ENCODE measurements at places on chromosomes 1 and 21. TPM values are rescaled to one million over a fixed set of nuclear protein-coding genes. Genes with fewer than 3 reads are reported as not detected.

DNA sequence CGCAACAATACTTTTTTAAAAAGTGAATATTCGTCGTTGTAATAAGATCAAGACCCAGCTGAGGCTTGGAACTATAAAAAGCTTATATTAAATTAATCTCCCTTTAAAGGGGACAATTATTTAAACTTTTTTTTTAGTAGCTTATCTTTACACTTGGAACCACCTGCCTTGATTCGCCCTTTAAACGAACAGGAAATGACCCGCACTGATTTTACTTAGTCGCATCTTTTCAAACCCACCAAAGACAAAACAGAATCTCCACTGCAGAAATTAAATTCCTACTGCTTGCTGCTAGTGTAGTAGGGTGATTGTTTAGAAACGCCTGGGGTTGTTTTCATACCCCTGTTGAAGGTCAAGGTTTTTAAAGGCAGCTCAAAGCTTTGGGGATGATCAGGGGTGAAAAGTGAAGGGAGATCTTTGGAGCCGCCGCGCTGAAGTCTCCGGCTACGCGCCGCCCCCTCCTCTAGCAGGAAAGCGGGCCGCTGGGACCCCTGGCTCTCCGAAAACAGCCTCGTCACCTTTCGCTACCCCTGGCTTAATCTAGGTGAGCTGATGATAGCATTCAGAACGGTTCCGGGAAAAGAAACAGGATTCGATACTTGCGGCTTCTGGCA, 163.4 kb downstream of the RUNX1 start:
- peaks cover 4% of the 10 kb centered on the region for H3K36me3 ChIP-seq
- H3K4me3 ChIP-seq: peak overlapping the region; percentile 99
- H3K27ac ChIP-seq: peak overlapping the region; percentile 100
- no peaks in the 10 kb centered on the region for H3K27me3 ChIP-seq

DNA sequence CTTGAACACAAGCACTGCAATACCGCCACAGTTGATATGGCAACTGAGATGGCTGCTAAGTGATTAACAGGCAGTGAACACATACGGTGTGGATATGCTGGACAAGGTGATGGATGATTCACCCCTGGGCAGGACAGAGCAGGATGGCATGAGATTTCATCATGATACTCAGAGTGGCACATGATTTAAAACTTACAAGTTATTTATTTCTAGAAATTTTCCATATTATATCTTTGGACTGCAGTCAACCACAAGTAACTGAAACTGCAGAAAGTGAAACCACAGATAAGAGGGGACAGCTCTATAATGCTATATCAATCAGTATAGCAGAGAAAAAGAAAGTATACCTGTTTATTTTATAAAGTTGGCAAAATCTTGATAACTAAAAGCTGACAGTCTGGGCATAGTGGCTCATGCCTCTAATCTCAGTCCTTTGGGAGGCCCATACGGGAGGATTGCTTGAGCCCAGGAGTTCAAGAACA, 47.9 kb downstream of the PHACTR4 start:
- no peak overlapping the region for H3K27ac ChIP-seq
- no peak overlapping the region for H3K4me3 ChIP-seq
- no peaks in the 10 kb centered on the region for H3K36me3 ChIP-seq
- H3K27me3 ChIP-seq: no peaks in the 10 kb centered on the region

DNA sequence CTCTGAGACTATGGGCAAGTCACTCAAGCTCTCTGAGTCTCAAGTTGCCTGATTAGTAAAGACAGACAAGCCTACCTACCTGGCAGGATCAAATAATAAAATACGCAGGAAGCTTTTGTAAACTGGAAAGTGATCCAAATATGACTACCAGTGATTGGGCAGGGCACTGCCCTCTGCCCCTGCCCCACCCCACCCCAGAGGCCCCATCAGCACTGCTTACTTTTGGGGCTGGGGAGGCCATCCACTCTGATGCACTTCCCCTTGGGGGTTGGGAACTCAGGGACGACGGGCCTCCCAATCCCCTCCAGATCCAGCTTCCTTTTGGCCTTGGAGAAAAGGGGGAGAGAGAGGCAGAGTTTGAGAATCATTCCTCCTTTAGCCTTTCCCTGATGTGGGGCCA, 6.9 kb downstream of the E2F2 start:
- H3K4me1 ChIP-seq: peaks cover 4% of the 10 kb centered on the region
- H3K36me3 ChIP-seq: no peaks in the 10 kb centered on the region
- no peak overlapping the region for H3K4me3 ChIP-seq

- no peaks in the 10 kb centered on the region for H3K4me1 ChIP-seq
- no peak overlapping the region for H3K27ac ChIP-seq
- H3K36me3 ChIP-seq: no peaks in the 10 kb centered on the region
- H3K4me3 ChIP-seq: no peak overlapping the region
These were observed 20.2 kb downstream of the TAL1 start for GRCh38 chr1:47211796-47212269.

Gene GNB1
- total RNA-seq: 73.5 TPM

- H3K27me3 ChIP-seq: no peaks in the 10 kb centered on the region
- DNase-seq: peak; percentile 43
- H3K36me3 ChIP-seq: peaks cover 6% of the 10 kb centered on the region
- peak overlapping the region; percentile 1 for H3K27ac ChIP-seq
These were observed 56.8 kb downstream of the LUZP1 start for GRCh38 chr1:23111600-23112535.

GRCh38 chr1:56133522-56134472, 445.6 kb downstream of the PLPP3 start:
- H3K4me3 ChIP-seq: no peak overlapping the region
- DNase-seq: no peak
- H3K4me1 ChIP-seq: peaks cover 2% of the 10 kb centered on the region
- H3K36me3 ChIP-seq: no peaks in the 10 kb centered on the region

Gene THEM5
- total RNA-seq: not detected

- H3K27ac ChIP-seq: no peak overlapping the region
- no peaks in the 10 kb centered on the region for H3K27me3 ChIP-seq
- H3K4me1 ChIP-seq: 0 out of 2 replicates have a peak, but pooled peaks cover 1% of the 10 kb centered on the region
- peaks cover 39% of the 10 kb centered on the region for H3K36me3 ChIP-seq
These were observed 35.2 kb downstream of the SCYL3 start for GRCh38 chr1:169858467-169858866.

Gene SERTAD4
- under 0.01 TPM for total RNA-seq

DNA sequence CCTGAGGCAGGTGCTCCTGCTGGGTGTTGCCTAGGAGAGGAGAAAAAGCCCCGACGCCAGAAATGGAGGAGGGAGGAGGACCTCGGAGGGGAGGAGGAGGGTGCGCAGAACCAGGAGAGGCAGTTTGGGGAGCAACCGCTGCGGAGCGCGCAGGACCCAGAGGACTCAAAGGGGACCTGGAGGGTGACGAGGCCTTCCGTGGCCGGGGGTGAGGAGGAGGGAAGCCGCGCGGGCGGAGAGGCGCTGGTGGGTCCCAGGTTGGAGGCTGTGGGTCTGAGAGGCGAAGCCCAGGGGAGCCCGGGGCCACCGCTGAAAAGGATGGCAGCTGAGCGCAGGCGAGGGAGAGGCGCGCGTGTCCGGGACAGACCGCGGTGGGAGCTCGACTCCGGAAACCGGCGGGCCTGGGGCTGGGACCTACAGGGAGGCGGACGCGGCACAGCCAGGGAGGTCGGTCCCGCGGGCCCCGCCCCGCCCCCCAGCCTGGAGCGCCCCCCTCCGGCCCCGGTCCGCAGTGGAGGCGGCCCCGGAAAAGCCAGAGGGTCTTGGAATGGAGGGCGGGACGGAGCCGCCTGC, 15.1 kb downstream of the RNF223 start:
- no peak overlapping the region for H3K27ac ChIP-seq
- no peak for DNase-seq
- H3K36me3 ChIP-seq: peaks cover 15% of the 10 kb centered on the region
- peaks cover 4% of the 10 kb centered on the region for H3K27me3 ChIP-seq
- peaks cover 8% of the 10 kb centered on the region for H3K4me1 ChIP-seq
- H3K4me3 ChIP-seq: peak overlapping the region; percentile 83

DNA sequence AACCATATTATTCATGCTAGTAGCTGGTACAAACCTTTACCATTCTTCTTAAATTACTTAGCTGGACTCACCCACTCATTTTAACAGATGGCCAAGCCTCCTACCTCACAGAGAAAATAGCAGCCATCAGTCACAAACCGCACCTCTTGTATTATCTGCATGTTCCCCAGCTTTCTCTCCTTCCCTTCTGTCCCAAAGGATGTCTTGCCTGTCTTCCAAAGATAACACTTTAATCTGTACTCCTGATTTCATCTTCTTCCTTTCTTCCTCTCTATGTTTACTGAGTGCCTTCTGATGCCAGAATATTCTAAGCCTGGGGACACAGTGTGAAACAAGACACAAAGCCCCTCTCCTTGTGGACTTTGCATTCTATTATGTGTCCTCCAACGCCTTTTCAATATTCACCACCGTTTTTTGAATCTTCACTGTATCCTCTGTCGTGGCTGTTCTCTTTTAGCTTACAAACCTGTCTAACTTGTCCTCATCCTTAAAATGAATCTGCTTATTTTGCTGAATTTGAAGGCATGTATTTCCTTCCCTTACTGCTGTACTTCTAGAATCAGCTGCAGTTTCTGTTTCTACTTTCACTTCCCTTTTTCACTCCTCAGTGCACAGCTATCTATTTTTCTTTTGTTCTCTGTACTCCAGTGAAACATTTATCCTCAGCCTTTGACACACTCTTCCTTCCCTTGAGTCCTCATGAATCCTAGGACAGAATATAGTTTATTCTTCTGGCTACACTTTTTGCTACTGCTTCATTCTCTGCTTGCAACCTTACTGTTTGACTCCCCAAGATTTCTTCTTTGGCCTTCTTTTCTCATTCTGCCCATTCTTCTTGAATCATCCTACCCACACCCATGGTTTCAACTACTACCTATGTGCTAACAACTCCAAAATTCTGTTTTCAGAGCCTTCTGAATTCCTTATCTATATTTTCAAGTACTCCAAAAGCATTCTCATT, 216.9 kb upstream of the SAMSN1 start:
- H3K36me3 ChIP-seq: no peaks in the 10 kb centered on the region
- H3K27me3 ChIP-seq: no peaks in the 10 kb centered on the region
- H3K4me3 ChIP-seq: no peak overlapping the region
- H3K4me1 ChIP-seq: no peaks in the 10 kb centered on the region
- no peak overlapping the region for H3K27ac ChIP-seq

Gene OR10J1
- not detected for total RNA-seq

GRCh38 chr1:207203541-207203940, 99.5 kb downstream of the C4BPA start:
- no peak for DNase-seq
- H3K36me3 ChIP-seq: no peaks in the 10 kb centered on the region
- H3K4me3 ChIP-seq: no peak overlapping the region
- no peak overlapping the region for H3K27ac ChIP-seq
- no peaks in the 10 kb centered on the region for H3K27me3 ChIP-seq

DNA sequence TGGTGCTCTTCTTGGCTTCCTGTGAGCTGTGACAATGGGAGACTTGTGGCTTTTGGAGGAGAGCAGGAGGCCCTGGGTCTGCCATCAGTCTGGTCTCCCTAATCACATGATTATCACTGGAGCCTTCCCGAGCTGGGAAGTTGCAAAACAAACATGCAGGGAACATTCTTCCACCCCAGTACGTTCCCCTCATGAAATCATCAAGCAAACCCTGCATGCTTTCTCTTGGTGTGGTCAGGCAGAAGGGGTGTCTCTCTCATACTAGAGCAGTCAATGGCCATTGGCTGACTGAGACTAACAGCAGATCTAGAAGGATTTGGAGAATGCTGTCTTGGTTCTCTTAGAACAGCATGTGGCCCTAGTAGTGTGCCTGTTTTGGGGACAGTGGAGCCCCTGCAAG, 111.2 kb downstream of the LIPI start:
- no peak overlapping the region for H3K4me3 ChIP-seq
- no peaks in the 10 kb centered on the region for H3K36me3 ChIP-seq
- H3K27ac ChIP-seq: no peak overlapping the region
- H3K27me3 ChIP-seq: no peaks in the 10 kb centered on the region
- no peaks in the 10 kb centered on the region for H3K4me1 ChIP-seq

Gene OR14K1
- total RNA-seq: not detected

DNA sequence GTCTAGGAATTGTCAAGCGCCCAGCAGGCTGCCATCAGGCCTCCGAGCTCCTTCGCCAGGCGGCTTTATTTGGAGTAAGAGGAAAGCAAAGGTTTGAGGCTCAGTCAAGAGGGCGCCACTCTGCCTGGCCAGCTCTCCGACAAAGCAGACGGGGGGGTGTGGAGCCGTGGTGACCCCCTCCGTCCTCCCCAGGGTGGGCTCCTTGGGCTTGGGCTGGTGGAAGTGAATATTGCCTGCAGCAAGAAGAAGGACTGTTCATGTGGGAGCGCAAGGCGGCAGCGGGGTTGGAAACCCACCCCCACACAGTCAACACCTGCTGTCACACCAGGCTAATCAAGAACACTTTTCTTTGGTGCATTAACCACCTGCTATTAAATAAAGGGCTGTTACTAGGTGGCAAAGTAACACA, 14.6 kb downstream of the EPHX1 start:
- no peak for DNase-seq
- H3K4me1 ChIP-seq: peaks cover 2% of the 10 kb centered on the region
- H3K27ac ChIP-seq: no peak overlapping the region
- H3K27me3 ChIP-seq: no peaks in the 10 kb centered on the region
- H3K36me3 ChIP-seq: peaks cover 4% of the 10 kb centered on the region

DNA sequence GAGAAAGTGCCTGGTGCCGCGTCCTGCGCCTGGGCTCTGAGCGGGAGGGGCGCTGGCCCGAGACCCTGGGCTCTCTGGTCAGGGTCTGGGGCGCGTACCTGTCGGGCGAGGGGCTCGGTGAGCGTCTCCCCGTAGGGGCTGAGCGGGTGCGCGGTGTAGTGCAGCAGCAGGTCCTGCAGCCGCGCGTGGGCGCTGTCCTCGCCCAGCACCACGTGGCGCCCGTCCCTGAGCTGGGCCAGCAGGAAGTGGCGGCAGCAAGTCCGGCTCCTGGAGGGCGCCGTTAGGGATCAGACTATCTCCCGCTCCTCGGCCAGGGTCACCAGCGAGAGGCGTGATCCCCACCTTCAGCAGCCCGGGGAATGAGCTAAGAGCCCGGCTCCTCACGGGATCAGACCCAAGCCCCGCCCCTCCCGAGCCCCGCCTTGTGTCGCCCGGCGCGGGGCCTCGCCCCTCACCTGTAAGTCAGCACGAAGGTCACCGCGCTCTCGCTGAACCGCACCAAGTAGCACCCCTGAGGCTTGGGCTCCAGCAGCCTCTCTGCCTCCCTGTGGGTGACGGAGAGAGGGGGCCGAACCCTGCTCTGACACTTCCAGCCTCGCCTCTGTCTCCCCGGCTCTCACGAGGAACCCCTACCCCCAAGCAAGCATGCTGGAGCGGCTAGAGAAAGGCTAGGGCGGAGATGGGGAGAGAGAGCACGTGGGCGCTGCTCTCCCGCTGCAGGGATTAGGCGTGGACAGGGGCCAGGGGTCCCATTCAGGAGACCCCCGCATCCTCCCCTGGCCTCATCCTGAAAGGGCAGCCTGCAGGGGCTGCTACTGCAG, 2.7 kb downstream of the SH2D2A start:
- no peaks in the 10 kb centered on the region for H3K36me3 ChIP-seq
- H3K27me3 ChIP-seq: peaks cover 38% of the 10 kb centered on the region
- peak; percentile 33 for DNase-seq
- H3K4me3 ChIP-seq: no peak overlapping the region
- no peak overlapping the region for H3K27ac ChIP-seq

- peaks cover 3% of the 10 kb centered on the region for H3K4me1 ChIP-seq
- peaks cover 4% of the 10 kb centered on the region for H3K36me3 ChIP-seq
- peak; percentile 10 for DNase-seq
- no peaks in the 10 kb centered on the region for H3K27me3 ChIP-seq
- H3K4me3 ChIP-seq: no peak overlapping the region
- no peak overlapping the region for H3K27ac ChIP-seq
These were observed 20.0 kb upstream of the WARS2 start for GRCh38 chr1:119160409-119160808.
